ENCODE measurements at places on chromosomes 2 and 18. TPM values are rescaled to one million over a fixed set of nuclear protein-coding genes. Genes with fewer than 3 reads are reported as not detected.

The FKBP1B gene
- total RNA-seq: 22.0 TPM

DNA sequence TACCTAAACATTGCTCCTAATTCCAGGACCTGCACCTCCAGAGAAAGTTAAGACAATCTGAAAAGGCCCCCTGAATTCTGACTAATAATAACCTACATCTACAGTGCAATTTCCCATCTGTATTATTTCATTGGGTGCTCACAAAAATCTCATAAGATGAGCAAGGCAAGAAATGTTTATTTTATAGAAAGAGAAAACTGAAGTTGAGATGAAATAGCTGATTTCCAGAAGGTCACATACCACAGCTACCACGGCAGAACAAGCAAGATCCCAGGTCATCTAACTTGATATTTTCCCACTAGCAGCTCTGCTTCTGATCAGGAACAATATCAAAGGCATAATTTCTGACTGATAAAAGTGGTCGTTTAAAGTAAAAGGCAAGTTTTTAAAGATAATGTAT lies 105.8 kb upstream of the COL5A2 start:
- no peaks in the 10 kb centered on the region for H3K27me3 ChIP-seq
- no peak overlapping the region for H3K4me3 ChIP-seq
- H3K27ac ChIP-seq: no peak overlapping the region
- peaks cover 3% of the 10 kb centered on the region for H3K36me3 ChIP-seq
- DNase-seq: no peak
- peaks cover 21% of the 10 kb centered on the region for H3K4me1 ChIP-seq

The LYG1 gene
- 1.9 TPM for total RNA-seq

DNA sequence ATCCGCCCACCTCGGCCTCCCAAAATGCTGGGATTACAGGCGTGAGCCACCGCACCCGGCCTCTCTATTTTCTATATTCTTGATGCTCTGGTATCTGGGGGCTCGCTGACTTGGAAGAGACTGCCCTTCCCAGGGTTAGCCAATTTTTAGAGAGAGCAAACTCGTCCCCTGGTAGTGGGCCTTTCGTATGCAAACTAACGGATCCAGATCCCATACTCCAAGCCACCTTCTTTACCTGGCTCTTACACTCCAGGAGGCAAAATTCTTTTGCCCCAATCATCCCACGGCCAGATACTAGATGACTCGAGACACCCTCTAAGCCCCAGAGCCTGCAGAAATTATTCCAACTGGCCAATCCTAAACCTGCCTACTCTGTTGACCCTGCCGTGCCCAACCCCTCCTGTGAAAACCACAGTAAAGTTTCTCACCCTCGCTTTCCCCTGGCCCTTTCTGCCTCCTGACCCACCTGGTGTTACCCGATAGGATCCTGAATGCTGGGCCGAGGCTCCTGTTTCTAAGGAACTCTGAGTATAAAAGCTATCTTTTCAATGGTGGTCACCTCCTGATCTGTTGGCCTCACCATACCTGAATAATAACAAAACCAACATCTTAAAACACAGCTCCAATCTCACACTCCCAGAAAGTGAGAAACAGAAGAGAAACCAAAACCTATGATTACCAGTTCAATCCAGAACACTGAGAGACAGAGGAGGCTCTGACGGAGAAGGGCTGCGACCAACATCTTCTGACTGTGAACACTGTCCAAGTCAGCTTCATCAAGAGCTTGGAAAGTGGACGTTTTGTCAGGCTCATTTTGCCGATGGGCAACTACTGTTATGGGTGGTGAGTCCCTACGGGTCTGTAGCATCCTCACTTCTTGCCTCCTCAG lies 57.6 kb upstream of the ZNF532 start:
- no peaks in the 10 kb centered on the region for H3K27me3 ChIP-seq
- H3K4me3 ChIP-seq: no peak overlapping the region
- peak overlapping the region; percentile 87 for H3K27ac ChIP-seq
- DNase-seq: no peak
- H3K36me3 ChIP-seq: no peaks in the 10 kb centered on the region

GRCh38 chr2:118992740-118993391 lies 50.9 kb downstream of the MARCO start:
- no peak overlapping the region for H3K27ac ChIP-seq
- DNase-seq: no peak
- no peak overlapping the region for H3K4me3 ChIP-seq
- no peaks in the 10 kb centered on the region for H3K36me3 ChIP-seq
- H3K4me1 ChIP-seq: no peaks in the 10 kb centered on the region

The VIL1 gene
- not detected for total RNA-seq

GRCh38 chr2:48504647-48505327 lies 25.2 kb upstream of the STON1 start:
- H3K27me3 ChIP-seq: no peaks in the 10 kb centered on the region
- H3K4me3 ChIP-seq: no peak overlapping the region
- H3K4me1 ChIP-seq: peaks cover 25% of the 10 kb centered on the region

GRCh38 chr2:25979001-25979400 lies 3.3 kb downstream of the KIF3C start:
- no peak overlapping the region for H3K27ac ChIP-seq
- H3K4me1 ChIP-seq: peaks cover 57% of the 10 kb centered on the region
- no peak for DNase-seq
- H3K4me3 ChIP-seq: peak overlapping the region; percentile 63

GRCh38 chr2:134912361-134912760 lies 6.3 kb upstream of the CCNT2 start:
- H3K27ac ChIP-seq: no peak overlapping the region
- H3K4me3 ChIP-seq: no peak overlapping the region
- H3K36me3 ChIP-seq: peaks cover 11% of the 10 kb centered on the region
- peaks cover under 1% of the 10 kb centered on the region for H3K4me1 ChIP-seq
- no peaks in the 10 kb centered on the region for H3K27me3 ChIP-seq

DNA sequence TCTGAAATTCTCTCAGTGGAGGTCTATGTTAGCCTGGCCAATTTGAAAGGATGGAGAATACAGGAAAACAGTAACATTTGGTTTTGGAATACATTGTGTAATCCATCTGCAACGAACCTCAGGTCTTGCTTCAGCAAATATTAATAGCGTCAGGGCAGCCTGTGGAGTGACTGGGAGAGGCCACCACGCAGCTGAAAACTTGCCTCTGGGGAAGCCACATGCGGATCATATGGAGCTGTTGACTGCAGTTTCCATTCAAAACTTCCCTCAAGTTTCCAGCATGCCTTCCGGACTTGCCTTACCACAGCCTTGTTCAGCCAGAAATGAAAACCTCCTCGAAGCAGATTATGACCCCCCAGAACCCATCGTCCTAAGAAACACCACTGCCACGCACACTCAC lies 25.7 kb downstream of the BCL11A start:
- H3K27ac ChIP-seq: no peak overlapping the region
- H3K36me3 ChIP-seq: no peaks in the 10 kb centered on the region
- peaks cover 18% of the 10 kb centered on the region for H3K4me1 ChIP-seq
- no peak overlapping the region for H3K4me3 ChIP-seq
- DNase-seq: no peak
- H3K27me3 ChIP-seq: peaks cover 55% of the 10 kb centered on the region

All from neural crest cell (in vitro differentiated cells).